T-cell (primary cell): ENCODE measurements at places on chromosomes 13 and 19.

GRCh38 chr13:48072787-48073186 lies 22.1 kb downstream of the MED4 start:
- DNase-seq, result no peak

DNA sequence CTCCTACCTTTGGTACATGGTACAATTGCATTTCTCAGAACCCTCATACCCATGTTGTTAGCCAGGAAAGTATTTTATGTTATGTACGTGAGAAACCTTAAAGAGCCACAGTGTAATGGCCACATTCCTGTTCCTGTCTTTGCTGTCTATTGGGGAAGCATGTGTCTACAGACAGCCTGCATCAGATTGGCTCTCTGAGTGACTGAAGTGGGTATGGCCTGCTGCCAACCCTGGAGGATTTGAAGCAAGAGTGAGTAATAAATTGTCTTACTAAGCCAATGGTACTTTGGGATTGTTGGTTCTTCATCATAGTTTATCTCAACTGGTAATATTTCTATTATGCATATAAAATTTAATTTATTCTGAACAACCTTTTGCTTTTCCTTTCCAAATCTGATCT lies 574.1 kb downstream of the LMO7 start:
- DNase-seq, result no peak

- DNase-seq, result no peak
These were observed 24.4 kb downstream of the IL17D start for GRCh38 chr13:20727856-20728255.

- no peak for DNase-seq
These were observed 10.3 kb downstream of the ZNF480 start for GRCh38 chr19:52307275-52307674.

- no peak for DNase-seq
These were observed 38.2 kb upstream of the IGSF23 start for GRCh38 chr19:44575116-44575700.

- DNase-seq, result no peak
These were observed 22.9 kb downstream of the TLE2 start for GRCh38 chr19:3006075-3006767.

DNA sequence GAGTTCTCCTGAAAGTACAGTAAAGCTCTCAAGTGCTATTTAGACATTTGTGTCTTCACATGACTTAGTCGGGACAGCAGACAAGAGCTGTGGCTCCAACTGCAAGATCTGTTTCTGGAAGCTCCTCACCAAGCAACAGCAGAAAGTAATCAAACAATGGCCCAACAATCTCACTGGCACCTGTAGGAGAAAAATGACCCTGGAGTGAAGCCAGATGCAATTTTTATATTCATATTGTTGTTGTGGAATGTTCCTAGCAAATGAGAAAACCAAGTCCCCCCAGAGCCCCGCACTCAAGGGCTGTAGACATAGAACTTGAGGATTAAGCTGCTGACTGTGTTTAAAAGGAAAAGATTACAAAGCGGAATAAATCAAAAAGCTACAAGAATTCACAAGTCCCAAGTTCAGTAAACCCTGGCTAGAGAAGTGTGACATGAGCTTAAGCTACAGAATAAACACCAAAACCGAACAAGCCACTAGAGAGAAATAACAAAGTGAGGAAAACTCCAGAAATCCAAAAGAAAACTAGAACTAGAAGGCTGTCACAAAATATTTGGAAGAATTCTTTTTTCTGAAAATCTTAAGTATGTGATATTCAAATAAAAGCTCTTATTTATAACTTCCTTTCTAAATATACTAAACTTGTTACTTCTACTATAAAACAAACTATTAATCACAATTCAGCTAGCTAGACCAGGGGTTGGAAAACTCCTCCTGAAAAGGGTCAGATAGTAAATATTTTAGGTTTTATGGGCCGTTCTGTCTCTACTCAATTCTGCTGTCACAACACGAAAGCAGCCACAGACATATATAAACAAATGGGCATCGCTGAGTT lies 454.5 kb downstream of the SUCLA2 start:
- DNase-seq, result no peak

GRCh38 chr19:9431475-9431874 lies 3.9 kb downstream of the ZNF266 start:
- no peak for DNase-seq

DNA sequence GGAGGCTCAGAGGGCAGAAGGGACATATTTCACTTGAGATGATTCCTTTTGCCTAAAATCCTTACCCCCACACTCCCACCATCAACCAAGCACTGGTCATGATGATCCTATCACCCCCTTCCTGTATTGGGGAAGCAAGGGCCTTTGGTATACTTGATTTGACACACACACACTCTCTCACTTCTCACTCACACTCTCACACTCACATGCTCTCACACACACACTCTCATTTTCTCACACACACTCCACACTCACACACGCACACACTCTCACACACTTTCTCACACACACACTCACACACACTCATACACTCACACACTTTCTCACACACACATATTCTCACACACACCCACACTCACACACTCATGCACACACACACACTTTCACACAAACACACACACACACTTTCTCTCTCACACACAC lies 8.6 kb downstream of the RGCC start:
- no peak for DNase-seq

DNA sequence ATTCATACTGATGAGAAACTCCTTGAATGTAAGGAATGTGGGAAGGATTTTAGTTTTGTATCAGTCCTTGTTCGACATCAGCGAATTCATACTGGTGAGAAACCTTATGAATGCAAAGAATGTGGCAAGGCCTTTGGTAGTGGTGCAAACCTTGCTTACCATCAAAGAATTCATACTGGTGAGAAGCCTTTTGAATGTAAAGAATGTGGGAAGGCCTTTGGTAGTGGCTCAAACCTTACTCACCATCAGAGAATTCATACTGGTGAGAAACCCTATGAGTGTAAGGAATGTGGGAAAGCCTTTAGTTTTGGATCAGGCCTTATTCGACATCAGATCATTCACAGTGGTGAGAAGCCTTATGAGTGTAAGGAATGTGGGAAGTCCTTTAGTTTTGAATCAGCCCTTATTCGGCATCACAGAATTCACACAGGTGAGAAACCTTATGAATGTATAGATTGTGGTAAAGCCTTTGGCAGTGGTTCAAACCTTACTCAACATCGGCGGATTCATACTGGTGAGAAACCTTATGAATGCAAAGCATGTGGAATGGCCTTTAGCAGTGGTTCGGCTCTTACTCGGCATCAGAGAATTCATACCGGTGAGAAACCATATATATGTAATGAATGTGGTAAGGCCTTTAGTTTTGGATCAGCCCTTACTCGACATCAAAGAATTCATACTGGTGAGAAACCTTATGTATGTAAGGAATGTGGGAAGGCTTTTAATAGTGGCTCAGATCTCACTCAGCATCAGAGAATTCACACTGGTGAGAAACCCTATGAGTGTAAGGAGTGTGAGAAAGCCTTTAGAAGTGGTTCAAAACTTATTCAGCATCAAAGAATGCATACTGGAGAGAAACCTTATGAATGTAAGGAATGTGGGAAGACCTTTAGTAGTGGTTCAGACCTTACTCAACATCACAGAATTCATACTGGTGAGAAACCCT lies 26.6 kb downstream of the ZNF345 start:
- DNase-seq, result no peak

DNA sequence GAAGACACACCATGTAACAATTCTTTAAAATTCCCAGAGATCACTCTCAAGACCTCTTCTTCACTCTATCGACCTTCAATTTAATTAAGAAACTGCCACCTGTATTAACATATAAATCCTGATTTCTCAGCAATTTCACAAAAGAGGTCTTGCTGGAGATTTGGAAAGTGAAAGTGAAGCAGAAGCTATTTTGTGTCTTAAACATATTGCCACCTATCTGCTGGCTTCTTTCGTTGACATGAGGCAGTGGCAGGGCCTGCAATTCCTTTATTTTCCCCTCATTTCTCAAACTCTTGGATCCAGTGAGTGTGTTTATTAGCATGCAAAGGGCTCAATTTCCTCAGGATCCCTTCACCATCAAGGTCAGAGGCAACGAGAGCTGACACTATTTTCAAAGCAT lies 780.2 kb upstream of the SLITRK1 start:
- DNase-seq, result no peak

DNA sequence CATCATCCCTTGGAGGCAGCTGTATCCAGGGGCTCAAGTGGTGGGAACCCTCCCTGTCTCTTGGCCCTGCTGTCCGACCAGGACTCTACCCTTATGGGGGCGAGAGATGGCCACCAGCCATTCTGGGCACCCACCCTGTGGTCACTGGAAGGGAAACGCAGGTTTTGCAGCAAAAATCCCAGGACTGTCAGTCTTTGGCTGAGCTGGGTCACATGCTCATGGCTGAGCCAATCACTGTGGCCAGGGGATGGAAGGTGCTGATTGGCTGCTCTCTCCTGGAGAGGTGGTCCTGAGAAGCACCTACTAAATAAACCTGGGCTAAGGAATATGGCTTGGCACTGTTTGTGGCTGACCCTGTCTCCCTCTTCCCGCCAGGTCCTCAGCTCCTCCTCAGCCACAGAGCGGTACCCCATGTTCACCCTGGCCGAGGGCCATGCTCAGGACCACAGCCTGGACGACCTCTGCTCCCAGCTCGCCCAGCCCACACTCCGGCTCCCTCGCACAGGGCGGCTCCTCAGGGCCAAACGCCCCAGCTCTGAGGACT lies 8.9 kb downstream of the ATG4D start:
- no peak for DNase-seq

- no peak for DNase-seq
These were observed at the start of gene APOE for GRCh38 chr19:44905437-44906160. Gene APOE (plus strand): TSS chr19:44905796. CDS start chr19:44906625, 829 bp downstream.

GRCh38 chr13:112465251-112466131 lies 89.3 kb downstream of the SPACA7 start:
- no peak for DNase-seq

DNA sequence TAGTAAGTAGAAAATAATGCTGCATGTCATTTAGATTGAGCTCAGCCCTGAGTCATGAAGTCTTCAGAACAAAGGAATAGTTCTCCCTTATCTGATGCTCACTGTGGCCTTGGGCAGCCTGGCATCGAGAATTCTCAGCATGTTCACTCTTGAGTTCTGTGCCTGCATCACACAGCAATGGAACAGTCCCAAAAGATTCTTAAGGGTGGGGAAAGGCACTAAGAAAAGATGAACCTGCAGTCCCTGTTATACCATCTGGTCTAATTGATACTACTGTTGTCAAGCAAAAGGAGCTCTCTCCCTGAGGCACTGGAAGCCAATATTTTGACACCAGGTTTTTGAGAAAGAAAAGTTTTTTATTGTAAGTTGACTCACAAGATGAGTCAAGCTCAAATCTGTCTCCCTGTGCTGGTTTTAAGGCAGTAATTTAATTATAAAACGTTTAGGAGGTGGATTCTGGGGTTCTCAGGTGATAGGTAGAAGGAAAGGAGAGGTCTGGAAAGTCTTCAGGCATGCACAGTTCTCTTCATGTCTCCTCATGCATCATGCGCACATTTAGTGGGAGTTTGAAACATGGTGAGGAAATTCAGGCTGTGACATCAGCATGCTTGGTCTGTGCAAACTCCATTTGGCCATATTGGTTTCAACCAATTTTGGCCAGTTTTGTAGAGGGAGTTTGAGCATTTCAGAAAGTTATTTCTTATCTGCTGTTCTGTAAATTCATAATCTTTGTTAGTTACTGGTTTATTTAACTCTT lies 38.1 kb upstream of the ZNF766 start:
- DNase-seq, result no peak

DNA sequence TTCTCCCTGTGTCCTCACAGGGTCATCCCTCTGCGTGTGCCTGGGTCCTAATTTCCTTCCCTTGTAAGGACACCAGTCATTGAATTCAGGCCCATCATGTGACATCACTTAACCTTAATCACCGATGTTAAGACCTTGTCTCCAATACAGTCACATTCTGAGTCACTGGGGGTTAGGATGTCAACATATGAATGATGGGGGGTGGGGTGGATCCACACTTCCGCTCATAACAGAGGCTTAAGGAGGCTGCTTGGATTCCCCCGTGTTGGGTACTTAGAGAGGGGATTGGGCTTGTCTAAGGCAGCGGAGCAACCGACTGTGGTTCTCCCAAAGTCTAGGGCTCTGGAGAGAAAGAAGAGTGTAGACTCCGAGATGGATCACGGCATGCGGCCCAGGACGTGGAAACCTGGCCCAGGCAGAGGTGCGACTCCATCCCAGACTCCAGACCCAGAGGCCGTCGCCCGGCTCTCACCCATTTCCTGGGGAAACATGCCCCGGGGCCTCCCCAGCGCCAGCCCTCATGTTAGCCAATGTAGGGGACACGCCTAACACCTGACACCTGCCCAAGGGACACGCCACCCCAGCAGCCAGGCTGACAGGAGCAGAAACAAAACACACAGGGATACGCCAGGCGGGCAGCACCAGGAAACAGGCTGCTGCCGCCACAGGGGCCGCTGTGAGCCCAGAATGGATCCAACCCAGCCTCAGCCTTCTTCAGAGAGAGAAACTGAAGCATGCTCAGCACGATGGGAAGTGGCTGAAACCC lies 17.1 kb upstream of the IGLON5 start:
- DNase-seq, result no peak

- no peak for DNase-seq
These were observed 543.1 kb upstream of the SLITRK5 start for GRCh38 chr13:87128036-87128435.

GRCh38 chr13:108734676-108735075 lies 105.3 kb downstream of the MYO16 start:
- no peak for DNase-seq

- DNase-seq, result no peak
These were observed 2.2 kb upstream of the TNFSF9 start for GRCh38 chr19:6528544-6529121.

GRCh38 chr13:59261928-59262488 lies 901.7 kb downstream of the DIAPH3 start:
- DNase-seq, result no peak

DNA sequence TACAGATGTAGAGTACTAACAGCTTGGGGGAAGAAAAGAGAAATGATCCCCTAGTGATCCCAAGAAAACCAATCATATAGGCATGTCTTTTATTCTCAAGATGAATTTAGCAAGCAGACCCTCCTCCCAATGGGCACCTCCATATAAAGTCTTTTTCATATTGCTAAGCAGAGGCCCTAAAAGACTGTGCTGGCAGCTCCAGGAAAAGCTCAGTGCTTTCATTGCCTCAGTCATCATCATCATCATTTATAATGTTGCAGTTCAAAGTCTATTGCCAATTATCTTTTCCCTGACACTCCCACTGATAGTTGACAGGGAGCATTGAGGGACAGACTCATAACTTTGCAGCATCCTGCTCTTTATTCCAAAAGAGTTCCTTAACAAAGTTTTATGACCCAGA lies 13.0 kb downstream of the GPR183 start:
- no peak for DNase-seq
